ENCODE measurements at places on chromosomes 2 and 18.

DNA sequence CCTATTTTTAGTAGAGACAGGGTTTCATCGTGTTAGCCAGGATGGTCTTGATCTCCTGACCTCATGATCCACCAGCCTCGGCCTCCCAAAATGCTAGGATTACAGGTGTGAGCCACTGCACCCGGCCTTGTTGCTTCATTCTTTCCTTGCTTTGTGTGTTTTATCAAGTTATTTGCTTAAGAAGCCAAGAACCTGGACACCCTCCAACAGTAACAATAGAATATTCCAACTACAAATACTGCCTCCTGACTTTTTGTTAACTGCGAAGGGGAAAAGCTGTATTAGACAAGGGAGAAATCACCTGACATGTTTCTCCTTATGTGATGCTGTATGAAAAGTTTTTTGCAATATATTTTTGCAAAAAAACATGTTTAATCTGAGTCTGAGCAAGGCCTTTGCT lies 297.2 kb downstream of the NCKAP5 start:
- DNase-seq = no peak

DNA sequence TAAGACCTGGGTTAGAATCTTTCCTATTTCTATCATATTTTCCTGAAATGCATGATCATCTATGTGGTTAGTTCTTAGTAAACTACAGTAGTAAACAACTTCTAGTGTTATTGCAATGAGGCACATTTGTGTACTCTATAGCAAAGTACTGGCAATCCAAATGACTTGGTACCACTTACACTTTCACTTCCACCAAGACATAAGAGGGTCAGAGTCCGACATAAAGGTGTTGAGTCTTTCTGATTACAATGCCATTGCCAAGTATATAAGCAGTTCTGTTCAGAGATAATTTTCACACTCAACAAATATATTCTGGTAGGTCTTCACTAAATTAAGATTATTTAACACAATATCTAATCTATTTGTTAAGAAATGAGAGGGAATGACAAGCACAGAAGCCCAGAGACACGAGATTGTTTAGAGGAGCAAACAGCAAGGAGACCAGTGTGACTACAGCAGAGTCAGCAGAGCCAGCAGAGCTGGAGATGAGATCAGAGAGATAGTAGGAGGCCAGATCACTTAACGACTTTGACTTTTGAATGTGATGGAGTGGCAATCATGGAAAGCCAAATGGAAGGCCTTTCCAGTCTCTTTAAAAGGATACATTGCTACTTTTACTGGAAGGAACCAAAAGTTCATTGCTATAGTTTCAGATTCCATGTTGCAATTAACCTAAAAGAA lies 27.5 kb downstream of the SOS1 start:
- DNase-seq = no peak

- no peak for DNase-seq
Measured at GRCh38 chr2:108154366-108155061, 85.3 kb upstream of the SULT1C3 start.

DNA sequence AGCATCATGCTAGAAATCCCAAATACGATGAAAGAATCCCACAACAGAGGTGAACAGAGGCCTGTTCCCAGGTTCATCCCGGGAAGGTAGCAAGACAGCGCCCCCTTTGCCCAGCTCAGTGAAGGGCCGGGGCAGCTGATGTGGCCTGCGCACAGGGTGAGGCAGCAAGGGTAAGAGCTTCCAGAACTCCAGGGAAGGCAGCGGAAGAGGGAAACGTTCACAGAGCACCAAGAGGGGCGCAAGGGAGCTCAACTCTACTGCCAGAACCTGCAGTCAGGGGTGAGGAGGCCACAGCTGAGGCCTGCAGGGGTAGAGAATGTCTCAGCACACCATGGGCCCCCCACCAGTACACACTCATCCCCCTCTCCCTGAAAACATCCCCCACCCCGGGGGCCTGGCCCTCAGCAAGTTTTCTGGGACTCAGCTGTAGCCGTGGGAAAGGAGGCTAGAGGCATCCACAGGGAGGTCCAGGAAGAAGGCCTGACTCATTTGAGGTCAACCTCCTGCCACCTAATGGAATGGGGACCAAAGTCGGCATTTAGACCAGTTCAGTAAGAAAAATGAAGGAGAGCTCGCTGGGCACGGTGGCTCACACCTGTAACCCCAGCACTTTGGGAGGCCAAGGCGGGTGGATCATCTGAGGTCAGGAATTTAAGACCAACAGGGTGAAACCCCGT lies 95.6 kb upstream of the ASAP2 start:
- no peak for DNase-seq

DNA sequence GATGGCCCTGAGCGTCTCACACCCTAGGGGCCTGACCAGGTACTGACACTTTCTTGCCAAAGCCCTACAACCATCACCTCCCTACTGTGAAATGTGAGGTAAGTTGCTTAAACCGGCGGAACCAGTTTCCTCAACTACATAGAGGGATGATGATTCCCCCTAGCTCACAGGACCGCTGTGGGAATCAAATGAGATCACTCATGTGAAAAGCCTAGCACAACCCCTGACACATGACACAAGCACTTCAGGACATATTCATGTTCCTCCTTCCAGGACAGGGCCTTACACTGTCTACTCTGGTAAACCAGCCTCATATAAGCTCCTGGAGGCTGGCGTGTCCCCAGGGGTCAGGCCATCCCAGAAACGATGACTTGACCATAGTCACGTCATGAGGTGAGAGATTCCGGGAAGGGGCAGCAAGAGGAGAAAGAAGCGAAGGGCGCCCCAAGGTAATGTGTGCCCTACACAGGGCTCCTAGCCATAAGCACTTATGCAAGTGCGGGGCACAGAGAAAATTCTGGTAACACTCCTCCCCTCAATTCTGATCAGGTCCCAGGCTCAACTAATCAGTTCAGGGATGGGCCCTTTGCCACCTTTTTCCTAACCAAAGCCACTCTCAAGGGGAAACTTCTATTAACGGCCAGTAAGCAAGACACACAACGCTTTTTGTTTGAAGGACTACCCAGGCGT lies 49.5 kb downstream of the C2orf42 start:
- peak; percentile 58 for DNase-seq

- DNase-seq = no peak
Measured at GRCh38 chr2:11744631-11745394, 1.6 kb upstream of the LPIN1 start.

DNA sequence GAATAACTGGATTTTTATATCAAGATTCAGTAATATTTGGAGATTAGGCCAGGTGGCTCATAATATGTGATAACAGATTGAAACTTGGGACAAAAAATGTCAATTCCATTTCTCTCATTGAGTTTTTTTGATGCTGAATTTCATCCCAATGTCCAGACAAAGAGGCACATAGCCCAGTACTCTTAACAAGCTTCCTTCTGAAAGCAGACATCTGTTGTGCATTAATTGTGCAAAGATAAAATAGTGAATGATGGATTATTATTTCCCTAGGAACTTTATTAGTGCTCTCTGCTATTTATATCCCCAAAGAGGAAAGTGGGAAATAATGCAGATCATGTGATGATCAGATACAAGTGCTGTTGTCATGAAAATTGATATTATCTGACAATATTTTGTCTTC lies 234.1 kb downstream of the CCDC102B start:
- DNase-seq = no peak

GRCh38 chr2:31401580-31401979 lies 13.0 kb downstream of the XDH start:
- DNase-seq = no peak

GRCh38 chr18:46711444-46711863 lies 45.4 kb downstream of the ST8SIA5 start:
- DNase-seq = no peak

DNA sequence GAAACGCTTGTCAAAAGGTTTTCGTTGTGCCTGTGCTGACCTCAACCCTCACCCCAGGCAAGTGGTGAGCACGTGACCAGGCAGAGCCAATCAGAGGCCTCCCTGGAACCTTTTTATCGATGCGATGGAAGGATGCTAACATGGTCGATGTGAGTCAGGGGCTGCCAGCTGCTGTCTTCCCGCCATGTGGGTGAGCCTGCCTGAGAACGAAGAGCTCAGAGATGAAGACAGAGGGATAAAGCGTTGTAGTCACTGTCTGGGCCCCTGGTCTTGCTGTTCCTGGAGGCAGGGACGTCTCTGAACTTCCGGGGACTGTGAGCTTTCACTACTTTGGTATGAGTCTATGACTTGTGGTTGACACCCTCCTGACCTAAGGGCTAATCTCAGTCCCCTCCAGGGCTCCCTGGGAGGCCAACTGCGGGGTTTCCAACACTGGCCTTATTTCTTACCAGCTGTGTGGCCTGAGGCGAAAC lies 18.6 kb downstream of the DNMT3A start:
- peak; percentile 37 for DNase-seq

DNA sequence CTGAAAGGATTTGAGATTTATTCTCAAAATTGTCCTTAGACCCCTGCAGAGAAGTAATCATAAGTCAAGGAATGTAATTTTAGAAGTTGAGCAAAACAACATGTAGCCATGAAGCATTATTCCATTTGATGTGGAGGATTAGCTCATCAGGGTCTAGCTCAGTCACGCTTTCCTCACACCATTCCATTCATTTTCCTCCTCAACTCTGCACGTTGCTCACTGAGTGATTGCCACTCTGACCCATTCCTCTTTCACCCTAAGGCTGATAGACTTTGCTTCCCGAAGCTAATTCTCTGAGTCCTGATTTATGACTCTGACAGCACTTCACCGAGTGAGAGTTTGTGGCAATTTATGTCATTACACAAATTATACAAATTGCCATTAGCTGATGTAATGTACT lies 820.6 kb upstream of the PIK3C3 start:
- no peak for DNase-seq

GRCh38 chr2:18244845-18245244 lies 315.6 kb downstream of the RDH14 start:
- DNase-seq = no peak

- no peak for DNase-seq
Measured at GRCh38 chr2:102780467-102780866, 18.6 kb downstream of the TMEM182 start.

- DNase-seq = no peak
Measured at GRCh38 chr18:74388227-74388626, 68.9 kb downstream of the DIPK1C start.

GRCh38 chr2:216109962-216110614 lies 940 bp downstream of the XRCC5 start:
- DNase-seq = no peak

- DNase-seq = no peak
Measured at GRCh38 chr18:39799006-39799405, 2156.0 kb upstream of the PIK3C3 start.

- no peak for DNase-seq
Measured at GRCh38 chr18:9550429-9550828, 63.9 kb downstream of the PPP4R1 start.

DNA sequence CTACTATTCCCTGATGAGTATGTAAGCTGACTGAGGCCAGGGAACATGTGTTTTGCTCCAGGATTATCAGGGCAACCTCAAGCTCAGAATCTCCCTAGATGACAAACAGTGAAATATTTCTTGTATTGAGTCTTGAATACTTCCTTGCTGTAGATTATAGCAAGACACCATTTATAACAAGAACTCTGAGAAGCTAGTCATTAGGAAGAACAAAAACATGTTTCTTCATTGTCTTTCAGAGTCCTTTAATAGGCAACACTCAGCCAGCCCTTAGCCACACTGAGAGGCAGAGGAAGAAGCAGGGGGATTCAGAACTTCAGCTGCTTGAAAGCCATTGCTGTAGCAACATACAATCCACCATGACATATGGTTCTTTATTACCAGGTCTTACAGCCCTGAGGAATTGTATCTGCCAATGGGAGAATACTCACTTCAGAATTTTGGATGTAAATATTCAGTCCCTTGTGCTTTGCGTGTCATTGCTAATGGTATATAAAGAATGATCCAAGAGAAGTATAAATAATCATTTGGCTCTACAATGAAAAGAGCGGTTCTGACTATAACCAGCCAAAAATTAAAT lies 117.5 kb upstream of the NCKAP5 start:
- DNase-seq = no peak

DNA sequence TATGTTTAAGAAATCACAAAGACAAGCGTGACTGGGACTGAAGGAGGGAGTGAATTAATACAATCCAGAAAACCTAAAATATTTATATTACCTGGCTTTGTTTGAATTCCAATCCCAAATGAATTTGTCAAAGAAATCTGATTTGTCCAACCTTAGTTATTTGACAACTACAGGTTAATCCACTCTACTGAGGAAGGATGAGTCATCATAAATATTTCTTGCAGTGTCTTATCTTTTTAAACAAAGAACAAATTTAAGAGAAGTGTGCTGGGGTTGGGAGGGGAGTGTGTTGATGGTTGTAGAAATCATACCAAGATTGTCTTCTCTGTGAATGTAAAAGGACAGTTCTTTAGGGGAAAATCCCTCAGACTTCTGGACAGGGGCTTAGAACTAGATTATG lies 1106.3 kb upstream of the SLC39A10 start:
- no peak for DNase-seq

- DNase-seq = no peak
Measured at GRCh38 chr18:37420315-37420880, 145.2 kb downstream of the CELF4 start.

DNA sequence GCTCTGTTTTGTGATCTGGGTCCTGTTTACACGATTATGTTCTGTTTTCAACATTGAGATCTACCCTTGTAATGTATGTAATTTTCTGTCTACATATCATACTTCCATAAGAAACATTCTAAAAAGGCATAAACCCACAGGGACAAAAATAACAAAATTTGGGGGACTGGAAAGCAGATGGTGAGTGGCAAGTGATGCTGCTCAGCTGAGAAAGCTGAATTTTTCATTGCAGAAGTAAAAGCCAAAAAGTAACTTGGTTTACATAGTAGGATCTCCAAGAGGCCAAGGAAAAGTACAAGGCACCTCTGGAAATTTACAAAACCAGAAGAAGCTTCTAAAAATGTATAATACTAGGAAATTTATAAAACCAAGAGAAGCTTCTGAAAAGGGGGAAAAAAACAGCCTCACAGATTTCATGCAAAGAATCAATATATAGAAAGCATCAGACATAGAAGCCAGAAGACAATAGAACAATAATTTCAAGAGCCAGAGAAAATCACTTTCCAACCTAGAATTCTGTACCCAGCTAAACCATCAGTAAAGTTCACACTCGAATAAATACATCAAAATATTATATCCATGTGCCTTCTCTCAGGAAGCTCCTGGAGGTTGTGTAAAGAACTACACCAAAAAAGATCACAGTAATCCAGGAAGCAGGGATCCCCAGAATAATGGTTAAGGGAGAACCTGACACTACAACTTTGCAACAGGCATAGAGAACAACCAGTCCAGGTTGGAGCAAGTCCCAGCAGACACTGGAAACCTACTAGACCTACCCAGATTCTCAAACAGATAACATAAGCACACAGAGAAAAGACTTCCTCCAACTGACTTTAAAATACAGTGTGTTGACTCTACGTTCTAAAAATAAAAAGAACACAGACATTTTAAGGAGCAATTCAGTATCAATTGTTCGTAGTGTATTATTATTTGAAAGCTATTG lies 401.7 kb upstream of the HS6ST1 start:
- no peak for DNase-seq

DNA sequence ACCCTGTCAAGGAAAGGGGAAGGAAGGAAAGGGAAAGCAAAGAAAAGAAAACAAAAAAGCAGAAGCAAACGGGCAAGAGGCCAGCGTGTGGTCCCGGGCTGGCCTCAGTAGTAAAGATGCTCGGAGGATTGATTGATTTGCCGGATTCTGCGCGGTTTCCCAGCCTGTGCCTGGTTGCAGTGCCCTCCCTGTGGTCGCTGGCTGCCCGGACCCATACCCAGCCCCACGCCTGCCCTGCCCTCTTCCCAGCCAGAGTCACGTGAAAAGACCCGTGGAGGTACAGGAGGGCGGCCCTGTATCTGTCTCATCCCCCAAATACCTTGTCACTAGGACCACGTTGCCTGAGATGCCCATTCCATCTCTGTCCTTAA lies 55.1 kb upstream of the IMP4 start:
- no peak for DNase-seq
